Activated CD4-positive, alpha-beta memory T cell treated with anti-CD3 and anti-CD28 coated beads, Interleukin-2, amount 10 ng/mL, durations not matched to agents 7 days and 5 days (primary cell): ENCODE measurements at places on chromosomes 7 and 10.
A peak's percentile ranks its signal among the peaks of the same experiment; 100 is the strongest.

GRCh38 chr10:56258378-56258777 is 102.7 kb downstream of the ZWINT start:
- H3K36me3 ChIP-seq: no peaks in the 10 kb centered on the region
- no peaks in the 10 kb centered on the region for H3K4me1 ChIP-seq
- no peak overlapping the region for H3K27ac ChIP-seq

- DNase-seq: no peak
- H3K4me1 ChIP-seq: no peaks in the 10 kb centered on the region
- H3K36me3 ChIP-seq: peaks cover 37% of the 10 kb centered on the region
- no peak overlapping the region for H3K27ac ChIP-seq
- H3K27me3 ChIP-seq: no peaks in the 10 kb centered on the region
Measured at GRCh38 chr7:112331492-112331891, 118.8 kb upstream of the IFRD1 start.

- no peaks in the 10 kb centered on the region for H3K36me3 ChIP-seq
- no peak overlapping the region for H3K27ac ChIP-seq
- no peaks in the 10 kb centered on the region for H3K4me1 ChIP-seq
- no peaks in the 10 kb centered on the region for H3K27me3 ChIP-seq
- DNase-seq: no peak
- H3K4me3 ChIP-seq: no peak overlapping the region
Measured at GRCh38 chr7:42661312-42661711, 250.6 kb downstream of the C7orf25 start.

- H3K27ac ChIP-seq: peak overlapping the region; percentile 69
- peaks cover 4% of the 10 kb centered on the region for H3K27me3 ChIP-seq
- H3K4me1 ChIP-seq: peaks cover 29% of the 10 kb centered on the region
Measured at GRCh38 chr7:2862831-2863361, 18.8 kb upstream of the GNA12 start.

DNA sequence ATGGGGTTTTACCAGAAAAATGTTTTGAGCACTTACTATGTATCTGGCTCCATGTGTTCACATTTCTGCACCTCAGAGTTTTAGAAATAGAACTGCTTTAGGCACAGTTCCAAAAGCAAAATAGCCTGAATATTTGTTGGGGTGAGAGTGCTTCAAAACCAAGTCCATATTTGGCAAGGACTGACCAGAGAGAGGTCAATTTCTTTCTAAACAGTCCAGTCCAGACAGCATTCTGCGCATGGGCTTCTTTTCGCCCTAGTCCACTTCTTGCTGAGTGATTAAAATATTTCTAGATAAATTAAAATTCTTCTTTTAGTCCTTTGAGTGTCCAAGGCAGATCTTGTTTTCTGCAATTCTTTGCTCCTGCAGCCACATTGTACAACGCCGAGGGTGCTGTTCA is 427.0 kb downstream of the PHTF2 start:
- no peak overlapping the region for H3K4me3 ChIP-seq
- no peaks in the 10 kb centered on the region for H3K4me1 ChIP-seq
- no peak for DNase-seq
- no peak overlapping the region for H3K27ac ChIP-seq

DNA sequence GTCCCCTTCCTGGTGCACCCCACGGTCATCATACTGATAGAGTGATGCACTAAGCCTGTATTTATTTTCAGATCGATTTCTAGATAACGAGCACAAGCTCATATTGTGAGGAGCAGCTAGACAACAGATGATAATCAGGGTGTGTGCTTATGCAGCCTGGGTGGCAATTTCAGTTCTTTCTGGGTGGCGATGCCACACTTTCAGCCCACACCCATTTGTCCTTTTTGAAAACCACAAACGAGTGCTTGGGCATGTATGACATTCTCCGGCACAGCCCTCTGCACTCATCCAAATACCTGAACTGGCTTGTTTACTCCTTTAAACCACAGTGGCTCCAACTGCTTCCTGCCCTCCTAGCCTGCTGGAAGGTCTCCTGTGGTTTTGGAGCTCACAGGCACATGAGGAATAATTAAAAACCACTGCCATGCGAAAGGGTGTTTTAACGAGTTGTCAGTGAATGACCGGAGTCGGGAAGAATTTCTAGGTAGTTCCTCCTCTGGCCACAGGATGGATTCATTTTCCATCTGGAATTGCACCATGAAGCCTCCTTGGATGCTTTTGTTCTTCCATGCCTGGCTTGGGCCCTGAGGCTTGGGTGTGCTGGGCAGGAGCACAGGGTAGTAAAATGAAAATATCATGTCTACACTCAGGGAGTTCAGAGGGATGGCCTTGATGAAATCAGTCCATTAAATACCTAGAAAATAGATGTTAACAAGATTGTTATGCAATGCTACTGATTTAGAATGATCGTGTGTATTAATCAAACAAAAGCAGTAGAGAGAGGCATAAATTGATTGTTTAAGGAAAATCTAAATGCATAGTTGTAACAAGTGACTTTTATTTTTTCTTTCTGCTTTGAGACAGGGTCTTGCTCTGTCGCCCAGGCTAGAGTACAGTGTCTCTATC is 52.4 kb upstream of the ITGB1 start:
- DNase-seq: peak; percentile 59
- H3K27ac ChIP-seq: peak overlapping the region; percentile 78
- H3K4me1 ChIP-seq: peaks cover 50% of the 10 kb centered on the region
- no peak overlapping the region for H3K4me3 ChIP-seq
- no peaks in the 10 kb centered on the region for H3K36me3 ChIP-seq
- H3K27me3 ChIP-seq: no peaks in the 10 kb centered on the region

DNA sequence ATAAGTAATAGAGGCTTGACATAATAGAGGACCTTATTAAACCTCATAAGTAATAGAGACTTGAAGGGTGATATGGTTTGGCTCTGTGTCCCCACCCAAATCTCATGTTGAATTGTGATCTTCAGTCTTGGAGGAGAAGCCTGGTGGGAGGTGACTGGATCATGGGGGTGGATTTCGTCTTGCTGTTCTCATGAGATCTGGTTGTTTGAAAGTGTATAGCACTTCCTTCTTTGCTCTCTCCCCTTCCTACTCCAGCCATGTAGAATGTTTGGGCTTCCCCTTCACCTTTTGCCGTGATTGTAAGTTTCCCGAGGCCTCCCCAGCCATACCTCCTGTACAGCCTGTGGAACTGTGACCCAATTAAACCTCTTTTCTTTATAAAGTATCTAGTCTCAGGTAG is 8.6 kb downstream of the KIFBP start:
- no peaks in the 10 kb centered on the region for H3K27me3 ChIP-seq
- DNase-seq: no peak
- H3K4me1 ChIP-seq: peaks cover 50% of the 10 kb centered on the region
- peak overlapping the region; percentile 10 for H3K4me3 ChIP-seq

- peak overlapping the region; percentile 98 for H3K27ac ChIP-seq
- no peak overlapping the region for H3K4me3 ChIP-seq
- no peaks in the 10 kb centered on the region for H3K27me3 ChIP-seq
- H3K36me3 ChIP-seq: peaks cover 5% of the 10 kb centered on the region
Measured at GRCh38 chr10:72321248-72322029, 33.3 kb downstream of the DNAJB12 start.

DNA sequence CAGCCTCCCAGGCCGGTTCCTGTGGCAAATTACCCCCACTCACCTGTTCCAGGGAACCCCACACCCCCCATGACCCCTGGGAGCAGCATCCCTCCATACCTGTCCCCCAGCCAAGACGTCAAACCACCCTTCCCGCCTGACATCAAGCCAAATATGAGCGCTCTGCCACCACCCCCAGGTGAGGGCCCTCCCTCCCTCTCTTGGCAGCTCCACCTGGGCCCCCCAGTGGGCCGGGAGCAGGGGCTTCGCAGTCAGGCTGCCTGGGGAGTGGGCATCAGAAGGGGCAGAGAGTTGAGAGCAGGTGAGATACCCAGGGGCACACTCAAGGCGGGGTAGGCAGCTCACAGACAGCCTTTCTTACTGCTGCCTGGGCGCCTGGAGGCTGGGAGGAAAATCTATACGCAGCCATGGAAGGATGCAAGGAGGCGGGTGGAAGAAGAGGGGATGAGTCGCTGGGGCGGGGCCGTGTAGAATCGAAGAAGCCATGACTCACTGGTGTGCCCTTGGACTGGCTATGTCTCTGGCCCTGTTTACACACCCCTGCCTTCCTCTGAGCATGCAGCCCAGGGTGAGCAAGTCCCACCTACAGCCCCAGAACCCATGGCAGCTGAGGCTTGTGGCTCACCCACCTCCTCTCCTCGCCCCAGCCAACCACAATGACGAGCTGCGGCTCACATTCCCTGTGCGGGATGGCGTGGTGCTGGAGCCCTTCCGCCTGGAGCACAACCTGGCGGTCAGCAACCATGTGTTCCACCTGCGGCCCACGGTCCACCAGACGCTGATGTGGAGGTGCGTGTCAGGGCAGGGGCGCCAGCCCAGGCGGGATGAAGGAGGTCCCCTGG is 48.6 kb upstream of the PPIF start:
- no peaks in the 10 kb centered on the region for H3K27me3 ChIP-seq
- peaks cover 47% of the 10 kb centered on the region for H3K4me1 ChIP-seq
- DNase-seq: peak; percentile 65
- H3K4me3 ChIP-seq: no peak overlapping the region

- no peaks in the 10 kb centered on the region for H3K27me3 ChIP-seq
- H3K27ac ChIP-seq: no peak overlapping the region
- DNase-seq: no peak
- no peak overlapping the region for H3K4me3 ChIP-seq
Measured at GRCh38 chr10:102314801-102315200, 69.5 kb downstream of the GBF1 start.

DNA sequence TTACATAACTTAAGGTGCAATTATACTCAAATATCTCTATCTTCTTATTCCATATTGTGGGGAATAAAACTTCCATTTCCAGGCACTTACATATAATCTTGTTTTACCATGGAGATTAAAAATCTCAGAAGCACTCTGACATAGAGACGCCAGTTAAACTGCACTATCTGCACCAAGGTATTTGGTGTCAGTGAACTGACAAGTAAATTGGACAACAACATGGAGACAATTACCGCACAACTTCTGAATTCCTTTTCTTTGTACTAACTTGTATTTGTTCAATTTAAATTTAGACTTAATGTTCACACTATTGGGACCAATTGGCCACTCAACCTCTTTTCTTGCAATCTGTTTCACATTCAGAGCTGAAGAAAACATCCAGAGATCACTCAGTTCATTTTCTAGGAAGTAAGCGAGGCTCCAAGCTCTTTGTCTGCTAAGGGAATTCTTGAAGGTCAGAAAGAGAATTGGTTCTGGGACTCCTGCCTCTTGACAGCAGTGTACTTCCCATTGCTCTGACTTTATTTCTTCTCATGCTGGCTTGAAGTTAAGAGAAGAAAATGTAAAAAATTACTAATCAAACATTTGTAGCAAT is 184.7 kb downstream of the CHCHD3 start:
- H3K4me1 ChIP-seq: no peaks in the 10 kb centered on the region
- no peak overlapping the region for H3K27ac ChIP-seq
- no peak for DNase-seq
- H3K4me3 ChIP-seq: no peak overlapping the region
